ENCODE measurements at places on chromosomes 11 and 22. TPM values are rescaled to one million over a fixed set of nuclear protein-coding genes. Genes with fewer than 3 reads are reported as not detected.

Gene CHRNA10
- 0.97 TPM for total RNA-seq

Gene SYT8
- 6.0 TPM for total RNA-seq

Gene PLAAT3
- total RNA-seq = 20.0 TPM

Gene MUC6
- not detected for total RNA-seq

Gene SMC1B
- not detected for total RNA-seq

Gene C22orf42
- total RNA-seq = not detected

Gene CHRDL2
- not detected for total RNA-seq

Gene MAPK11
- 14.4 TPM for total RNA-seq

Gene UPK3A
- not detected for total RNA-seq

Gene SYTL2
- total RNA-seq = 12.6 TPM

Gene TENM4
- total RNA-seq = under 0.01 TPM

Gene KRTAP5-8
- not detected for total RNA-seq

Gene ANKK1
- not detected for total RNA-seq

Gene RPL27A
- 1,253 TPM for total RNA-seq

Gene ANO1
- total RNA-seq = not detected

Gene TMPRSS5
- not detected for total RNA-seq

Gene FIBIN
- total RNA-seq = 7.8 TPM

Gene TLCD5
- total RNA-seq = 1.1 TPM

Gene RIMBP3C
- total RNA-seq = 0.18 TPM

Gene HTR3A
- not detected for total RNA-seq

Gene GSTT2
- total RNA-seq = not detected

Gene PKP3
- total RNA-seq = 3.2 TPM

Gene RPL3
- total RNA-seq = 2,377 TPM

Gene OR1S1
- total RNA-seq = not detected

Gene MRGPRE
- not detected for total RNA-seq

Gene MEI1
- 1.3 TPM for total RNA-seq

Gene TUBA8
- total RNA-seq = 0.97 TPM

Gene CNIH2
- total RNA-seq = not detected

Gene TSGA10IP
- total RNA-seq = not detected

Gene PC
- 25.1 TPM for total RNA-seq

Gene RASSF7
- 11.3 TPM for total RNA-seq

Gene RFPL3
- not detected for total RNA-seq

All from cardiac atrium fibroblast (primary cell).